ENCODE measurements at places on chromosomes 5 and 9. TPM values are rescaled to one million over a fixed set of nuclear protein-coding genes. Genes with fewer than 3 reads are reported as not detected.

DNA sequence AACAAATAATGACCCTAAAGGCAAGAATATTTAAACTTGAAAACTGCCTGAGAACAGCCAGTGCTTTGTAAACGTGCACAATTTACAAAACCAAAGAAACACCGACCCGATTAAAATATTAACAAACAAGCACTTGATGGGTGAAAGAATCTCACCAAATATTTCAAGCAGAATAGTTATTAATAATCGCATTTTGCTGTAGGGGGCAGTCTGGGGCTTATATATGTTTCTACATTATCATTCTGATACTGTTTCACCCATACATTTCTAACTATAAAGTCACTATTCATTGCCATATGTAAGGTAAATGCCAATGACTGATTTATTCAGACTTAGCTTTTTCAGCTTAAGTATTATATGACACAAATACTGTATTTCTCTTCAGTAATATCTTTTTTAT lies 37.7 kb downstream of the UBAP2 start:
- peak; percentile 79 for DNase-seq

GRCh38 chr5:178576591-178577351 lies 13.4 kb downstream of the COL23A1 start:
- no peak for DNase-seq

The PRRX2 gene
- not detected for total RNA-seq

The SURF6 gene
- total RNA-seq = 22.9 TPM

The PCAT7 gene
- total RNA-seq = not detected

Measured in Karpas-422 (cell line).